Mesothelial cell of epicardium (in vitro differentiated cells): ENCODE measurements at places on chromosomes 13 and 19.

DNA sequence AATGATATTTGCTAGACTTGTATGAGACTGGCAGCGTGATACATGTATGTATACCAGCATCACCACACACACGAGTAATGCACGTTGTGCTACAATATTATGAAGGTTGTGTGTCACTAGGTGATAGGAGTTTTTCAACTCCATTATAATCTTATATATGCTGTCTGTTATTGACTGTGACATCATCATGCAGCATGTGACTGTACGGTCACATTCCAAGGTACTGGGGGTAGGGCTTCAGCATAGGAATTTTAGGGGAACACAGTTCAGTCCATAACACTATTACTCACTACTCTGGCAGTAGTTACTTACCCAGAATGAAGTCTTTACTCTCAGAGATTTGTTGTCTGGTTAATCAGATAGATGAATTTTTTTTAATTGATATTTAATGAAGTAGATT is 91.1 kb downstream of the CDK8 start:
- DNase-seq, result no peak

- no peak for DNase-seq
These were observed 40.0 kb upstream of the TPP2 start for GRCh38 chr13:102556806-102557205.

- DNase-seq, result no peak
These were observed 533 bp downstream of the TNFSF9 start for GRCh38 chr19:6531163-6531955.

GRCh38 chr13:33183431-33184111 is 102.0 kb downstream of the STARD13 start:
- no peak for DNase-seq

DNA sequence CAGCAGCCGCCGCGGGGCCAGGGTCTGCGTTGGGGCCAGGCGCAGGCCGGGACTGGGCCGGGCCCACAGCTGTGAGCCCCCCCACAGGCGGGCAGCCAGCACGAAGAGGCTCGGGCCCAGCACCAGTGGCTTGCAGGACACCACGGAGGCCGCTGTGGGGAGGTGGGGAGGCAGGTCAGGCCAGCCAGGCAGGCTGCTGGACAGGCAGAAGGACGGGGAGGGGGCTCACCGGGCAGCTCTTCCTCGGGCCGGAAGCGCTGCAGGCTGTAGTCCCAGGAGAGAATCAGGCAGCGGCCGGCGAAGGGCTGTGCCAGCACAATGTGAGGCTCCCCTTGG is 8.3 kb downstream of the LGI4 start:
- DNase-seq, result no peak

DNA sequence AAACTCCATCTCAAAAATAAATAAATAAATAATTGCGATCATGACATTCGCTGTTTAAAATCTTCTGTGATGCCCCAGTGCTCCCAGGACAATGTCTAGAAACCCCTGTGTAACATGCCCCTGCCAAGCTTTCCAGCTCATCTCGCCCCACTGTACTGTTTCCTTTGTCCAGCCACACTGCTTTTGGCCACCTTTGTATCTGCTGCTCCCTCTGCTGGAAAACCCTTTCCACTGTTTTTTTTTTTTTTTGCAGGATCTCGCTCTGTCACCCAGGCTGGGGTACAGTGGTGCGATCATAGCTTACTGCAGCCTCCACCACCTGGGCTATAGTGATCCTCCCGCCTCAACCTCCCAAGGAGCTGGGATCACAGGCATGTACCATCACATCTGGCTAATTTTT is 7.5 kb downstream of the PLAUR start:
- DNase-seq, result no peak

DNA sequence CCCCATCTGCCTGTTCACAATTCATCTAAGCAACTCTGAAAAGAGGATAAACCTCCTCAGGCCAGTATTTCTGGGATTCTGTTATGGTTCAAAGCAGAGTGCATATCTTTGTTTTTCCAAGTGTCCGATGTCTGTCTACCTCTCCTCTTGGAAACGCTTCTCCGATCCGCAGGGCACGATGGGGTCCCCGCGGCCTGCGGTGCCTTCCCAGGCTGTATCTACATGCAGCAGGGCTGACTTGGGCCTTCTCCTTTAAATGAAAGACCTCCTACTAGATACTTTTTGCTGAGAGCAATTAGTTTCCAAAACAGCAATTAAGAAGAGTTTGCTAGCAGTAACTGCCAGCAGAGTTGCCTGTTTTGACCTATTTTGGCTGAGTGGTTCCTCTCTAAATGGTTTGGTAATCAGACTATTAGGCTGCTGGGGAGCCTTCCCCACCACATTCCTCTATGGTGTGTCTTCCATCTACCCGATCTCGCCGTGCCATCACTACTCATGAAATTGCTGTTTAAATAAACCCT is 23.5 kb downstream of the COL4A2 start:
- DNase-seq, result no peak

- no peak for DNase-seq
These were observed 34.2 kb upstream of the MAP3K10 start for GRCh38 chr19:40157059-40157458.

DNA sequence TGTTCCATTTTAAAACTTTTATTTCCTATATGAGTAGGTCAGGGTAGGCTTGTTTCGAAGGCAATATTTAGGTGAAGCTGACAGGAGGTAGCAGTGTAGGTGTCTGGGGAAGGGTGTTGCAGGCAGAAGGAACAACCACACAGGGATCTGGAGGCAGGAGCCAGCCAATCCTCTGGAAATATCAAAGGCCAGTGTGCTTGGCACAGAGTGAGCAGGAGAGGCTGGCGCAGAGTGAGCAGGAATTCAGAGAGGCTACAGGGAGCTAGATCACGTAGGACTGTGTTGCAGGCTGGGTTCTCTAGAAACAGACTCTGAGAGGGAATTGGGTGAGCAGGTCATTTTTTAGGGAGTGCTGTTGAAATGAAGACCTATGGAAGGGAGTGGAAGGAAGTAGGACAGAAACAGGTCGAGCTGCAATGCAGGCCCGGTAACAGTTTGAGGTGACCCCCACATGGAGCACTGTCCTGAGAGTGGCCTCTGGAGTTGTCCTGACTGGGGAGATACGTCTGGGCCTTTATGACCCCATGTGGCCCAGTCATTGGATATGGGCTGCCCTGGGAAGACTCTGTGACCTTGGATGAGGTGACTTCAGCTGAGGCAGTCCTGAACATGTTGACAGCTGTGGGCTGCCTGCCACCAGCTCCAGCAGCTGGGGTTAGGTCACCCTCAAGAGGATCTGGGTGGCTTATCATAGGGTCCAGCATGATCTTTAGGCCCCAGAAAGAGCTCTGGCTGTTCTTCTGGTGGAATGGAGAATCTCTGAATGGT is 51.7 kb downstream of the ERCC5 start:
- DNase-seq, result no peak

DNA sequence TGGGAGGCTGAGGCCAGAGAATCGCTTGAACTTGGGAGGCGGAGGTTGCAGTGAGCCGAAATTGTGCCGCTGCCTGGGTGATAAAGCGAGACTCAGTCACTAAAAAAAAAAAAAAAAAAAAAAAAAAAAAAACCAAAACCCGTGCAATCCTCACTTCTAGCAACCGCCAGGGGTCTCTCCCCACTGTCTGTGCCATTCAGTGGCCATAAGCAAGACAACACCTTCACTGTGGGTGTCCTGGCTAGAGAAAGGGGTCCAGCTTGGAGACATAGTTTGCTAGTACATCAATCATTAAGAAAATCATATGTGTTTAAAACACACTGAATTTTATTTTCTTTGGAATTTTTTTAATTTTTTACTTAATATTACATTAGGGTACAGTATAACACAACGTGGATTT is 68.2 kb downstream of the RASL11A start:
- DNase-seq, result no peak

- peak; percentile 47 for DNase-seq
These were observed 708 bp upstream of the ERCC1 start for GRCh38 chr19:45424191-45425058.

GRCh38 chr19:30328096-30328495 is 44.1 kb upstream of the ZNF536 start:
- no peak for DNase-seq

- DNase-seq, result no peak
These were observed 9.4 kb downstream of the FCER2 start for GRCh38 chr19:7692417-7693088.

- no peak for DNase-seq
These were observed 155.7 kb downstream of the SLC7A1 start for GRCh38 chr13:29439601-29440388.

GRCh38 chr19:54153731-54154326 is 5.7 kb downstream of the LENG1 start:
- DNase-seq, result no peak

DNA sequence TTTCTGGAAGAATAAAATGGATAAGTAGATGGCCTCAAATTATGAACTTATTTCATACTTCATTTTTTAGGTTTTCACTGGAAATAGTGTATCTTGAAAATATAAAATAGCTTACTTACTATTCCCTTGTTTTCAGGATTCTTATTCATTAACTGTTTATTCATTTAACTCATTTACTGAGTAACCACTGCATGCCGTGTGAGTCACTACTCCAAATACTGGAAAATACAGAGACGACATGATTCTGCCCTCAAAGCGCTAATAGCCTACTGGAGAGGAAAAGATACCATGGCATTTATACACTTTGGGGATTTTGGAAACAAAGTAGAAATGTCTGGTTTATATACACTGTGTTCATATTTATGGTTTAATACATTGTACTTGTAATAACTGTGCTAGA is 270.9 kb downstream of the DACH1 start:
- no peak for DNase-seq

DNA sequence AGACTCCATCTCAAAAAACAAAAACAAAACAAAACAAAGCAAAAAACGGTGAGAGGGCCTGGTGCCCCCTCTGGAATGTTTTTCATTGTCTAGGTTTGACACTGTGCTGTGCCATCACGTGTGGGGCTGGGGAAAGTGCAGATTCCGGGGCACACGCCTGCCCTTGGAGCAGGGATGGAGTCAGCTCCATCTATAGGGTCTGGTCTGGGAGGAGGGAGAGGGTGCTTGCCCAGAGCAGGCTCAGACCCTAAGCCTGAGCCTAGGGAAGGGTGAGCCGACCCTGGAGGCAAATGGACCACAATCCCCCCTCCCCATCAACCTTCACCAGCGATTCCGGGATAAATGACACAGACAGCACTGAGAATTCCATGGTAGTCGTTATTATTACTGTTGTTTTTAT is 10.9 kb upstream of the ZBTB32 start:
- DNase-seq, result no peak

DNA sequence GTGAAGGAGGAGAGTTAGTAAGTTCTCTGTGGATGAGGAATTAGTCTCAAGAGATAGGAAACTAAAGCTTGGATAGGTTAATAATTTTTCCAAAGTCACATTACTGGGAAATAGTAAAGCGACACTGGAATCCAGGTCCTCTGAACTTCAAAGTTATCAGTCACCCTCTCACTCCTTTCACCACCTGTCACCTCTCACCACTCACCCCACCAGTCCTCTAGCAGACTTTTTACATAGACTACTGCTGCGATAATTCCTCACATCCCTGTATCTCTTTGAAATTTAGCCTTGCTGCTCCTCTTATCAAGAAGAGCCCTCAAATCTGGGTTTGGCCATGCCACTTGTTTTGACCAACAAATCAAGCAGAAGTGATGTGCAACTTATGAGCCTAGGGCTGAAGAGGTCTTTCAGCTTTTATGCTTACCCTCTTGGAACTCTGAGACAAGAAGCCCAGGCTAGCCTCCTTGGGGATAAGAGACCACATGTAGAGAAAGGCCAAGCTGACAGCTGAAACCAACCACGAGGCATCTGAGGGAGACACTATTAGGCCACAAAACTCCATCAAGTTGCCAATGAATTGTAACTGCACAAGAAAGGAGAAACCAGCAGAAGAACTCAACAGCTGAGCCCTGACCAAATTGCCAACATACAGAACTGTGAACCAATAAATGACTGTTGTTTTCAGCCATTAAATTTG is 41.2 kb downstream of the STARD13 start:
- no peak for DNase-seq

DNA sequence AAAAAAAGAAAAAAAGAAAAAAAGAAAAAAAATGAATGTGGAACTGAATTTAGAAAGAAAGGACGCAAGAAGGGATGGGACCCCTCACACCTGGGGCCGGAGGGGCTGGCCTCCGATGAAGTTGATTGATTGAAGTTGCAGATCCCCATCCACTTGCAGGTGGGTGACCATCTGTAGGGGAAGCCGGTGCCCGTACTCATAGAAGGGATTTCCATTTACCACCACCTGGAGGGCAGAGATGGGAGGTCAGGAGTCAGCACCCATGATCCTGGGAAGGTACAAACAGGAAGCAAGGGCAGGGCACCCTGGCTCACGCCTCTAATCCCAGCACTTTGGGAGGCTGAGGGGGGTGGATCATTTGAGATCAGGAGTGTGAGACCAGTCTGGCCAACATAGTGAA is 6.4 kb downstream of the LGALS4 start:
- no peak for DNase-seq

DNA sequence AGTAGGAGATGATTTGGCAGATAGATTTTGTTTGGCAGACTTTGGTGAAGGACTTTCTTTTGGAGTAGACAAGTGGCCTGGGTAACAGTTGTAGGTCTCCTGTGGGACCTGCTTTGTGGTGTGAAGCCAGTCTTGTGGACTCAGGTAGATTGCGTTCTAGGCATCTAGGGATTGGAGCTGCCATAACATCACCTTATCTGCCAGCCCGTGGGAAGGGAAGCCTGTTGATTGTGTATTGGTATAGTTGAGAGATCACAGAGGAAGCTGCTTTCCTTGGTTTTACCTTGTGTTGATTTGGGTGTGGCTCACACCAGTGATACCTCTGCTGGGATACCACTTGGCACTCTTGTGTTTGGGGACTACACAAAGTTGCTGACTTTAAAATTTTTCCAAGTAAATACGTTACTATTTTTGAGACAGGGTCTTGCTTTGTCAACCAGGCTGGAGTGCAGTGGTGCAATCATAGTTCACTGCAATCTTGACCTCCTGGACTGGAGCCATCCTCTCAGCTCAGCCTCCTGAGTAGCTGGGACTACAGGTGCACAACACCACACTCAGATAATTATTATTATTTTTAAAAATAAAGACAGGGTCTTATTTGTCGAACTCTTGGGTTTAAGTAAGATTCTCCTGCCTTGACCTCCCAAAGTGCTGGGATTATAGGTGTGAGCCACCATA is 7.8 kb downstream of the HNRNPM start:
- no peak for DNase-seq

DNA sequence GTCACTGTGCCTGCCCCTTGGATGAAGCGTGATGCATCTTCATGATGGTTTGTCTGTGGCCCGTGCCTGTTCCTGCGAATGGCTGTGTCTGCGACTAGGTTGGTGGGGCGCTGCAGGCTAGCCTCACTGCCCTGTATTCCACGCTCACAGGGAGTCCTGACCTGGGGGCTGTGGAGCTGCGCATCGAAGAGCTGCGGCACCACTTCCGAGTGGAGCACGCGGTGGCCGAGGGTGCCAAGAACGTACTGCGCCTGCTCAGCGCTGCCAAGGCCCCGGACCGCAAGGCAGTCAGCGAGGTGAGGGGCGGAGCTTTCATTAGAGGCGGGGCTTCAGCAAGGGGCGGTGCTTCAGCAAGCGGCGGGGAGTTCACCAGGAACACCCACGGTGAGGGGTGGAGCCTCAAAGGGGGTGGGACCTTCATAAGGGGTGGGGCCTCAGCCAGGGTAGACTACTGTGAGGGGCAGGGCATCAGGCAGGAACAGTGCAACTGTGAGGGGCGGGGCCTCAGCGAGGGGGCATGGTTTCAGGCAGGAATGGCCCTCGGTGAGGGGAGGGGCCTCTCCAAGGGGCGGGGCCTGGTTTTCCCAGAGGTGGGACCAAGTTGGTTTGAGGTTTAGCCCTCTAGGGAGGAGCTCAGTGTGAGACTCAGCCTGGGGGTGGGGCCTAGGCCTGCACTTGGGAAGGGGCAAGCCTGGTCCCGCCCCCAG is 17.2 kb downstream of the PKN1 start:
- no peak for DNase-seq

- DNase-seq, result no peak
These were observed 258.2 kb upstream of the EDNRB start for GRCh38 chr13:78176880-78177279.

GRCh38 chr13:51740698-51741097 is 63.3 kb downstream of the DHRS12 start:
- DNase-seq, result no peak
